Naive thymus-derived CD8-positive, alpha-beta T cell (primary cell): ENCODE measurements at places on chromosomes 13 and 19.

DNA sequence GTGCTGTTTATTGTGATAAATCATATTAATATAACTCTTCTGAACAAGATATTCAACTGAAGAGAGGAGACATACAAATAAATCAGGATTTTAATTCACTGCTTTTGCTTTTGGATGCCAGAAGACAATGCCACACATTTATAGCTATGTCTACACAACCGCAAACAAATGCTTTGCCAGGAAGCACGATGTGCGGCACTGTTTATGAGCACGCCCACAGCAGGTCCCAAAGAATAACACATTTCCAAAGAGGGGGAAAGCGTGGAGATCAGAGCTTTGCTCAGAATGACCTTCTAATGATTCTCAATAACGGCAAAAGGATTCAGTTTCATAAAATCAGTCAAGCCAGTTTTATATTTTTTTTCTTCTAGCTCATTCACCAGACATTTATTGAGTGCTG, 16.7 kb downstream of the FAM216B start:
- DNase-seq, result no peak

DNA sequence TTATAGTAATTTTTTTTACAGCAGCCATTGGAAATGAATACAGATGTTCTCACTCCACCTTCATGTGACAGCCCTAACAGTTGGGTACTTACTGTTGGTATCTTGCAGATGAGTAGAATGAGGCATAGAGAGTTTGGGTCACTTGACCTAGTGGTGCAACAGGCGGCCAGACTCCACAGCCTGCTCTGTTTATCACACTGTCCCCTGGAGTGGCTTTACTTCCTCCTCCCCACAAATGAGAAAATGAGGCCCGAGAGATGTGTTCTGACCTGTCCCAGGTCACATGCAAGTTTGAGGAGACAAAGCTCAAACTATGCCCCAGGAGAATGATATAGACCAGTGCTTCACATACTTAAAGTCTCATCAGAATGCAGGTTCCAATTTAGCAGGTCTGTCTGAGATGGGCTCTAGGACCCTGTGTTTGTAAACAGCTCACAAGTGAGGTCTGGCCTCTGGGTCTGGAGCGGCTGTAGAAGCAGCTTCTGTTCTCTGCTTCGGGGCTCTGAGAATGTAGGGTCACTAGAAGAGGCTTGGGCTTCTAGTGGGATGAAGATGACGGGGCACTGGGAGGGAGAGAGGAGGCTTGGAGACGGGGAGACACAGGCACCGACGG, 37.4 kb upstream of the RCBTB2 start:
- DNase-seq, result no peak

- DNase-seq, result no peak
Measured at GRCh38 chr13:45178349-45179162, 22.3 kb downstream of the KCTD4 start.

GRCh38 chr13:101915755-101916107, 463.3 kb downstream of the ITGBL1 start:
- DNase-seq, result no peak

GRCh38 chr13:98222816-98223215, 45.7 kb upstream of the RNF113B start:
- no peak for DNase-seq

DNA sequence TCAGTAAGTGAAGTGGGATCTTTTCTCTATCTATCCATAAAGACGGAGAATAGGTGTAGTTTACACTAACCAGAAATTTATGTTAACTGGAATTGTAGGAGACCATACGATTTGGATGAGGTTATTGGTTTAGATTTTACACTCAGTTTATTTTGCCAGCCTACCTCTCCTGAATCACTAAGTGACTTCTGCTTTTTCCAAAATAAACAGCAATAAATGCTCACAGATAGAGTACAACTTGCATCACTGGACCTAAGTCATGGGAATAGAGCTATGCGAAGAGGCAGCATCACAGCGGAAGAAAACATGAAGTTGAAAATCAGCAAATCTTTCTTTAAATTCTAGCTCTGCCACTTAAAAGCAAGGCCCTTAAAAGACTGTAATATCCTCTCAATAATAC, 781.0 kb downstream of the LIG4 start:
- no peak for DNase-seq

DNA sequence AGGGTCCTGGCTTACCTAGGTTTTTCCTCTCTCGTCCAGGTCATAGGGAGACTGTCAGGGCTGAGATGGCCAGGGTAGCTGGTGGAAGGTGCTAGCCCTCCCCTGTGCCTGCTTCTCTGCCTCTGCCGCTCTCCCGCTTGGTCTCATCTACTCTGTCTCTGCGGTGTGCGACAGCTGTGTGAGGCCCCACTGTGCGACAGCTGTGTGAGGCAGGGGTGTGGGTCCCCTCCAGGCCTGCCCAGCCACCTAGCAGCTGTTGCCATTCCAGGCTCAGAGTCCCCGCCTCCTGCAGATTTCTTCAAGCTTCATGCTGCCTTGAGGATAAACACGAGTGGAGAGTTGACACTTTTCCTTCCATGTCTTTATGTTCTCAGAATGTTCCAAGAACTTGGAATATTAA, 53.0 kb downstream of the ARHGEF7 start:
- no peak for DNase-seq

- DNase-seq, result no peak
Measured at GRCh38 chr19:10372690-10373089, 7.7 kb downstream of the TYK2 start.

DNA sequence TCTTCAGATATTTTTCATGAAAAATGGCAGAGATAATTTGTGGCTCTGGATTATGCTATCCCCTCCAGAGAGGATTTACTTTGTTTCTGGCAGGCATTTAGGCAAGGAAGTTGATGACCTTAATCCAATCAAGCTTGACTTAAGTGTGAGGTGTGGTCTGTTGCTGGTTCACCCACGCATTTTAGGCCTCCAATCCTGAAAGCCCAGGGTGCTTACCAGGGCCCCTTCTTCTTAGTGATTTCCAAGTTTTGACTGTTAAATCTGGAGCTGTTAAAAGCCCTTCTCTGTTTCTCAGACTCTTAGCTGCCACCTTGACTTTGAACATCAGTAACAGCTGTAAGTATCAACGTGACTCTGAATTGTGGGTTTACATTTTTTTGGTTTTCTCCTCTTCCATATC, 161.8 kb downstream of the DNAJC15 start:
- DNase-seq, result no peak

- no peak for DNase-seq
Measured at GRCh38 chr19:2549701-2550191, 73.8 kb downstream of the GADD45B start.

DNA sequence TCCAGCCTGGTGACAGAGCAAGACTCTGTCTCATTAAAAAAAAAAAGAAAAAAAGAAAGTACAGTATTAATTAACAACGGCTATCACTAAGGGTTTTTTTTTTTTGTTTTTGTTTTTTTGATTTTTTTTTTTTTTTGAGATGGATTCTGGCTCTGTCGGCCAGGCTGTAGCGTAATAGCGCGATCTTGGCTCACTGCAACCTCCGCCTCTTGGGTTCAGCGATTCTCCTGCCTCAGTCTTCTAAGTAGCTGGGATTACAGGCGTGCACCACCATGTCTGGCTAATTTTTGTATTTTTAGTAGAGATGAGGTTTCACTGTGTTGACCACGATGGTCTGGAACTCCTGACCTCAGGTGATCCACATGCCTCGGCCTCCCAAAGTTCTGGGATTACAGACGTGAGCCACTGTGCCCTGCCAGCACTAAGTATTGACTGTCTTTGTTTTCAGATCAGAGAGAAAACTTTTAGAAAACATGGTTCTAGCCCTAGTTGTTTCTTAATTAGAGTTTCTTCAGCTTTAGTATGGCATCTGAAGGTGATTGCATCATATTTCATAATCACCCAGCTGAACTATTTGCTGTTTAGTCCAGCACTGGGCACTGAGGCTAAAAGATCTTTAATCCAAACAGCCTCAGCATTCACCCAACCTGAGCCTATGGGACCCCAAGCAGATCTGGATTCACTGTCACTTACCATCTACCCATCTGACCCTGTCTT, 2.7 kb upstream of the GATAD2A start:
- DNase-seq, result no peak

DNA sequence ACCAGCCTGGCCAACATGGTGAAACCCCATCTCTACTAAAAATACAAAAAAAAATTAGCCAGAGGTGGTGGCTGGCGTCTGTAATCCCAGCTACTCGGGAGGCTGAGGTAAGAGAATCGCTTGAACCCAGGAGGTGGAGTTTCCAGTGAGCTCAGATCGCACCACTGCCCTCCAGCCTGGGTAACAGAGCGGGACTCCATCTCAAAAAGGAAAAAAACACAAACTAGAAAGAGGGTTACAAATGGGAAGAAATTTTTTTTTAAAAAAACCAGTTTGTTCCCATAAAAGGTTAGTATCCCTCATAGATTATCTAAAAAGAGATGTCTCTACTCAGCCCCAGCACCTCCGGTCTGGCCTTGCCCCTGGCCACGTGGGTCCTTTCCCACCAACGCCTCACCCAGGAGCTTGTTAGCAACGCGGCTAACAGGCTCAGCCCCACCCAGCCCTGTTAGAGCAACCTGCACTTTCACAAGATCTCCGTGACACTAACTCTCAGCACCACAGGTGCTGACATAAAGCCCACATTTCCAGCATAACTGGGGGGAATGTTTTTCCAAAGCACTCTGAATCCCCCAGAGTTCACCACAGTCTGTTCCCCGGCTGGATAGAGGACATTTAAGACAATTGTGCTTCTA, 4.3 kb downstream of the DMKN start:
- DNase-seq, result peak; percentile 26

GRCh38 chr19:40242480-40242879, 16.0 kb upstream of the CCNP start:
- DNase-seq, result no peak

DNA sequence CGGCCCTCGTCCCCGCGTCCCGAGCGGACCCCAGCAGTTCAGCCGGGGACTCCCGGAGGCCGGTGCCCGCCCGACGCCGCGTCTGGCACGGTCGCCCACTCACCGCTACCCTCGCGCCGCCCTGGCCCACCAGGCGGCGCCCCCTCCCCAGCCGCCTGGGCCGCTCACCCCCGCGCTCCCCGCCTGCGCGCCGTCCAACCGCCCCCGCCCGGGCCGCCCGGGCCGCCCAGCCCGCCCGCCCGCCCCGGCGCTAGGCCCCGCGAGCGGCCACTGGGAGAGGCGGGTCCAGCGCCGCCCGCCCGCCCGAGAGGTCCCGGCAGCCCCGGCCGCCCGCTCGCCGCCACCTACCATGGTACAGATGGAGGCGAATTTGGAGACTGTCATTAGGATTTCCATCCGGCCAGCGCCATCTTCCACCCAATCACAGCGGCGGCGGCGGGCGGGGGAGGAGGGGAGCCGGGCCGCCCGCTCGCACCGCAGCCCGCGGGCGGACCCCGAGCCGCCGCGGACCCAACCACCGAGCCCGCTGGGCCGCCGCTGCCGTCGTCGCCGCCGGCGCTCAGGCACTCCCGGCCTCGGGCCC, at the start of gene USP12:
Gene USP12 (minus strand): TSS at position 568 of the 583 bp plus-strand sequence. CDS start 172 bp downstream, at position 396.
- peak; percentile 36 for DNase-seq

DNA sequence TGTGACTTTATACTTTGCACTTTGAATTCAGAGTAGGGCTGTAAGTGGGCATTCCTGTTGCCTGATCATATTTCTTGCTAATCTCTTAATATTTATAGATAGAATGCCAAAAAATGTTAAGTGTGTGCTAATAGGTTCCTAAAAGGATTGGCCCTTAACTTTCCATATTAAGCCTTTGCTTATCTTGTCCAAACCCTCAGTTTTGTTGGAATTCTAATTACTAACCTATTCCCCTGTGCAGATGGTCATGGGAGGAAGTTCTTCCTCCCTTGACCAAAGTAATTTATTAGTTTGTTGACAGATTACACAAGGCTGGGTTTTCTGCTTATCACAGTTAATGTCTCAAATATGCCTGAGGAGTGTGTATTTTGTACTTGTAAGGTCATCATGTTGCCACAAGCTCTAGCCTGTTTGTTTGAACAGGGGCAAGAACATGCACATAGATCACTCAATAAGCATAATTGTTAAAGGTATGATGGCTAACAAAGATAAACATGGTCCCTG, 541.1 kb upstream of the SPRY2 start:
- DNase-seq, result no peak

- no peak for DNase-seq
Measured at GRCh38 chr19:6774821-6775707, 2.6 kb downstream of the VAV1 start.

- DNase-seq, result peak; percentile 76
Measured at GRCh38 chr19:8654591-8655339, 24.3 kb downstream of the NFILZ start.

- no peak for DNase-seq
Measured at GRCh38 chr19:28456708-28457320, 756.1 kb downstream of the UQCRFS1 start.

GRCh38 chr13:111344471-111345191, 24.2 kb downstream of the TEX29 start:
- DNase-seq, result no peak

DNA sequence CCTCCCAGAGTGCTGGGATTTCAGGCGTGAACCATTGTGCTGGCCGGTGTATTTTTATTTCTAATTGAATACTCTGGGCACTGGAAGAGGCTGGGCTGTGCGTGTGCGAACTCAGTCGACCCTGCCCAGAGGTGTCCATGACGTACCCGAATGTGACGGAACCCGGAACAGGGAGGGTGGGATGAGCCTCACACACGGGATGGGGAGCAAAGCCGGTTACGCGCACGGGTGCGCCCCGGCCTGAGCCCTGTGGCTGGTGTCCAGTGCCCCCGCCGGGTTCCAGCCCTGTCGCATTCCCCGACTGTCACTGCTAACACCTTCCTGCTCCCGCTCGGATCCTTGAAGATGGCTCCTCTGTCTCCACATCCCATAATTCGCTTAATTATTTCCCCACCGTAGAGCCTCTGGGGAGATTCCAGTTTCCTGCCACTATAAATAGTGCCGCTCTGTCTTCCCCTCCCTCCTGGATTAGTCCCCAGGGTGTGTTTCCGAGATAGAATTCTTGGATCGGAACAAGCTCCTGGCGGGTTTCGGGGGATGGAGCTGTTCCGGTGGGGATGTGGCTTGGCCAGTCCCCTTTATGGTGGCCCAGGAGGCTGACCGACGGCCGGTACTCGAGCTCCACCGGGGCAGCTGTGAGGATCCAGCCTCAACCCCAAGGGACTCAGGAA, 22.0 kb downstream of the SBNO2 start:
- DNase-seq, result no peak

DNA sequence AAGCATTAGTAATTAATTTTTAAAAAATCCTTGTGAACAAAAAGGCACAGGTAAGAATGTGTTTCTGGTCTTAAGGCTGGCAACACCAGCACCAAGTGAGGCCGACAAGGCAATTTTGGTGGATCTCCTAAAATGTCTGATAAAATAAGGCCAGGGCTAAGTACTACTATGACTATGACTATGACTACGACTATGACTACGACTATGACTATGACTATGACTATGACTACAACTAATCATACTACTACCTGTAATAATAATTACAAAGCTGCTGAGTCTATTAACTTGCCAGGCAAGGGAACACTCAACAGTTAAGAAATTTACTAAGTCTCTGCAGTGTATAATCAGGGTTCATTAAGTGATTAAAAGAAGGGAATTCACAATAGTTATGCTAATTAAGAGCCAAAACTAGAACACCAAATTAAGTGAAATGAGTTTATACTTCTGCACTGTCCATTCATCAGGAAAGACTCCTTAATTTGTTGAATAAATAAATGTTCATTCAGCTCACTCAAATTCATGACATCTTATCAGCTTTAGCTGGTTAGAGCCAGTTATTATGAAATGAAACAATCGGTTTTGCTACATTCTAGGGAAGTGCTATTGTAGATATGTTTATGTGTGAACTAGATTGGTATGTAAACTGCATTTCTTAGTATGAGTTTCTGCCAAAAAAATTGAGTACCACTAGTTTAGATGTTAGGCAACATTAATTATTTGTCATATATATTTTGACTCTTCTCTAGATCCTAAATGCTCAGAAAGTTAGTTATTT, 1626.2 kb upstream of the PCDH20 start:
- DNase-seq, result no peak
